ENCODE measurements at places on chromosomes 1 and 21.

GRCh38 chr1:157044326-157044725 lies 1.2 kb downstream of the ARHGEF11 start:
- no peak for DNase-seq

DNA sequence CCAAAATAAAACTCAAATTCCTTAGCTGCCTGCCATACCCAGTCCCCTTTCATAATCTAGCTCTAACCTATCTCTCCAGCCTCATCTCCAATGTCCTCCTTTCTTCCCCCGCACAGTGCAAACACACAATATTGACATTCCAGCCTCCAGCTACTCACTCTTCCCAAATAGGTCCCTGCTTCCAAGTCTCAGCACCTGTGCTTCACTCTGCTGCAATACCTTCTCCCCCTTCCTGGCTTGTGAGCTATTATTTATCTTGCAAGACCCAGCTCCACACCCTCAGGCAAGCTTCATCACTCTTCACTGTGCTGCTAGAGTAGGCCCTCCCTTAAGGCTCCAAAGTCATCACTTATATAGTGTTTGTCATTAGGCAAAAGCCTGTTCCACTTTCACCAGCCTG lies 9.7 kb downstream of the PLPP3 start:
- DNase-seq = no peak

GRCh38 chr1:9010781-9011323 lies 15.4 kb downstream of the SLC2A7 start:
- DNase-seq = no peak

- no peak for DNase-seq
Measured at GRCh38 chr1:43976045-43976444, 1.3 kb downstream of the ATP6V0B start.

DNA sequence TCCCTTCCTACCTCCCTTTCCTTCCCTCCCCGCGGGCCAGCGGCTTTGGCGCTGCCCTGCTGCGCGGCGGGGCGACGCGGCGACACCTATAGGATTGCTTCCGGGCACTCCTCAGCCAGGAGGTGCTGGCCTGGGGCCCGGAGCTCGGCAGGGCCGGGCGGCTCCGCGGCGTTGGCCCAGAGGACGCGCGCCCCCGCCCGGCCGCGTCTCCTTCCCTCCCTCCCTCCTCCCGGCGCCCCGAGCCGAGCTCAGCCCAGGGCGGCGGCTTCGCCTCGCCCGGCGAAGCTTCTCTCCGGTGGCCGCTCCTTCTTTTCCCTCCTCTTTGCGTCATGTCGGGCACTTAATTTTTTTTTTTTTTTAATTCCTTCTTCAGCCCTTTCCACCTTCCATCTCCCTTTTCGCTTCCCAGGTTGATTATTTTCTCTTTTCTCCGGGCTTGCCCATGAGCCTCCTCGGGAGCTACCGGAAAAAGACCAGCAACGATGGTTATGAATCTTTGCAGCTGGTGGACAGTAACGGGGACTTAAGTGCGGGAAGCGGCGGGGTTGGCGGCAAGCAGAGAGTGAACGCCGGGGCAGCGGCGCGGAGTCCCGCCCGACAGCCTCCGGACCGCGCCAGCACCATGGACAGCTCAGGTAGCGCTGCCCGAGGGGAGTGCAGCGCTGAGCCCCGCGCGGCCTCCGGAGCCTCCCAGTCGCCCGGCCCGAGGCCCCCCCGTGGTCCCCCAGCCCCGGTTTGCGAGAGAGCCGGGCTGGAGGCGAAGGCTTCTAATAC lies at the start of gene DNAJC6:
DNAJC6 (plus strand) TSS at position 240 of the 774 bp plus-strand sequence; CDS start at position 443, 203 bp downstream.
- DNase-seq = peak; percentile 30

GRCh38 chr1:70382682-70383081 lies 28.2 kb upstream of the ANKRD13C start:
- DNase-seq = no peak

GRCh38 chr1:36710951-36711350 lies 228.2 kb upstream of the CSF3R start:
- no peak for DNase-seq

- DNase-seq = no peak
Measured at GRCh38 chr1:161834967-161835550, 68.9 kb downstream of the ATF6 start.

GRCh38 chr1:70207492-70207891 lies 2.1 kb upstream of the LRRC40 start:
- DNase-seq = no peak

GRCh38 chr1:23116216-23116836 lies 52.3 kb downstream of the LUZP1 start:
- no peak for DNase-seq

DNA sequence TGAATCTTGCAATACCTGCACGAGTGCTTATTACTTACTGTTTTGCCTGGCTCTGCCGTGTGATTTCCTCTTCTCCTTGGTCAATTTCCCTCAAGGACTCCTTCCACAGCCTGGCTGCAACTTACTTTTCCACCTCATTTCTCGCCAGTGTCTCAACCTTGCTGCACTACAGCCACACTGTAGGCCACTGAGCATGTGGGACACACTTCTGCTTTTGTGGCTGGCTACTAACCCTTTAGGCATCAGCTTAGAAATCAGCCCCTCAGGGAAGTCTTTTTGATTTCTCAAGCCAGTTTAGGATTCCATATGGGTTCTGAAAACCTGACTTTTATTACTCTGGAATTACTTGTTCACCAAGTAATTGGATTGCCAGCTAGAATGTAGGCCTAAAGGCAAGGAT lies 5.2 kb upstream of the DMRTB1 start:
- DNase-seq = no peak

GRCh38 chr1:172278478-172278877 lies 142.0 kb upstream of the C1orf105 start:
- no peak for DNase-seq

GRCh38 chr1:245440922-245441321 lies 286.1 kb downstream of the KIF26B start:
- no peak for DNase-seq

GRCh38 chr1:156750711-156751450 lies 594 bp downstream of the HDGF start:
- no peak for DNase-seq

- no peak for DNase-seq
Measured at GRCh38 chr1:8133657-8134430, 107.7 kb upstream of the ERRFI1 start.

- DNase-seq = no peak
Measured at GRCh38 chr1:78275456-78275855, 215.3 kb upstream of the PTGFR start.

DNA sequence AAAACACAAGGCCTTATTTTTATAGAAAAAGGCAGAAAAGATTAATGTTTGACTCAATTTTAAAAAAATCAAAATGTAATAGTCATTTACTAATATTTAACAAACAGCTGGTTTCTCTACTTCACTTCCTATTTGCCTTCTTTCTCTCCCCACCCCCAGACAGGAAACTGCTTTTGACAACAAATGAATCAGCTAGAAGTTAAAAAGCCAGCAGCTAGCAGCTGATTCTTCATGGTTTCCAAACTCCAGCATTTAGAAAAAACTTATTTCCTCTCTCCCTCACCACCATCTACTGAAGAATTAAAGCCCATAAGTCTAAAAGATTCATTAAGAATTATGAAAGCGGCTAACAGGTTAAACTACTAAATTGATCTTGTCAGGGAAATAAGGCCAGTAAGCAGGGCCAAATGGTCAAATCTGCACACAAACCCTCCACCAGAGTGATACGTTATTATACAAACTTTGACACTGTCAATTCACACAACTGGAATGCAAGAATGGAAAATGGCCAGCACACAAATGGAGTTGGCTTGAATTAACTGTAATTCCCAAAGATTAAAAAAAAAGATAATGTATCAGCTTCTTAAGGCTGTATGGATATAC lies 4.0 kb downstream of the WDR26 start:
- no peak for DNase-seq

GRCh38 chr1:227766015-227766634 lies 30.9 kb downstream of the SNAP47 start:
- peak; percentile 35 for DNase-seq

DNA sequence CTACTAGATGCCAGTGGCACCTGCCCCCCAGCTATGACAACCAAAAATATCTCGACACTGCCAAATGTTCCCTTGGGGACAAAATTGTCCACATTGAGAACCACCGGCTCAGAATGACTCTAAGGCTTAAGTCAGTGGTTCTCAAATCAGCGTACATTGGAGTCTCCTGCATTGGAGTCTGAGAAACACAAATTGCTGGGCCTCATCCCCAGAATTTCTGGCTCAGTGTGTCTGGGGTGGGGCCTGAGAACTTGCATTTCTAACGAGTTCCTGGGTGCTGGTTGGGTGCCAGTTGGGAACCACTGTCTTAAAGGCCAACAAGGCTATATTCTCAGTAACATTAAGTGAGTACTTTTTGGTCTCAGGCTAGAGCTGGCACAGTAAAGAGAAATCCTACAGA lies 77.7 kb upstream of the GADD45A start:
- no peak for DNase-seq

GRCh38 chr1:151994956-151995355 lies 1.3 kb upstream of the S100A10 start:
- no peak for DNase-seq

- no peak for DNase-seq
Measured at GRCh38 chr1:243542739-243543415, 287.0 kb downstream of the SDCCAG8 start.

DNA sequence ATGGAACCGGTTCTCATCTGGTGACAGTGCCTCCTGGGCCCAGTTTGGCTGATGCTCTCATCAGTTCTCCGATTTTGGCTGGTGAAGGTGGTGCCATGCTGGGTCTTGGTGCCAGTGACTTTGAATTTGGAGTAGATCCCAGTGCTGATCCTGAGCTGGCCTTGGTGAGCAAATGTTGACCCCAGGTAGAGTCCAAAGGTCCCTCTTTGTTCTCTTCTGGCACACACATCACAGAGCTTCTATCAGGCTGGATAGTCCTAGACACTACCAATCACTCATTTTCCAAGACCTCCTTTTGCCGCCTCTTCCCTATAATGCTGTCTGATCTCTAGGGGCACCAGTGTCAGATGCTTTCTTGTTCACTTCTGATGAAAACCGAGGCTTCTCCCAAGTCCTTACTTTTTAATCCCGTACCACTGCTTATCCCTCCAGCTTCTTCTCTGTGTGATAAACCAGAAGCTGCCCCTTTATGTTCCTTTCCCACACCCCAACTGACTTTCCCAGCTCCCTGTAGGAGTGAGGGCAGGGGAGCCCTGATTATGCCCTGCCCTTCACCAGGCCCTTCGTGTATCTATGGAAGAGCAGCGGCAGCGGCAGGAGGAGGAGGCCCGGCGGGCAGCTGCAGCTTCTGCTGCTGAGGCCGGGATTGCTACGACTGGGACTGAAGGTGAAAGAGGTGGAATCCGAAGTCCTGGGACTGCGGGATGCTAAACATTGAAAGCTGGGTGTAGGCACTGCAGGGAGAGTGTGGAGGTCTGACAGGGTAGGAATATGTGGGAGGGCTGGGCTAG lies 11.1 kb downstream of the PSMD4 start:
- no peak for DNase-seq

GRCh38 chr1:8987881-8988617 lies 38.2 kb downstream of the SLC2A7 start:
- DNase-seq = peak; percentile 64

GRCh38 chr1:225816643-225817538 lies 7.0 kb downstream of the EPHX1 start:
- DNase-seq = no peak

DNA sequence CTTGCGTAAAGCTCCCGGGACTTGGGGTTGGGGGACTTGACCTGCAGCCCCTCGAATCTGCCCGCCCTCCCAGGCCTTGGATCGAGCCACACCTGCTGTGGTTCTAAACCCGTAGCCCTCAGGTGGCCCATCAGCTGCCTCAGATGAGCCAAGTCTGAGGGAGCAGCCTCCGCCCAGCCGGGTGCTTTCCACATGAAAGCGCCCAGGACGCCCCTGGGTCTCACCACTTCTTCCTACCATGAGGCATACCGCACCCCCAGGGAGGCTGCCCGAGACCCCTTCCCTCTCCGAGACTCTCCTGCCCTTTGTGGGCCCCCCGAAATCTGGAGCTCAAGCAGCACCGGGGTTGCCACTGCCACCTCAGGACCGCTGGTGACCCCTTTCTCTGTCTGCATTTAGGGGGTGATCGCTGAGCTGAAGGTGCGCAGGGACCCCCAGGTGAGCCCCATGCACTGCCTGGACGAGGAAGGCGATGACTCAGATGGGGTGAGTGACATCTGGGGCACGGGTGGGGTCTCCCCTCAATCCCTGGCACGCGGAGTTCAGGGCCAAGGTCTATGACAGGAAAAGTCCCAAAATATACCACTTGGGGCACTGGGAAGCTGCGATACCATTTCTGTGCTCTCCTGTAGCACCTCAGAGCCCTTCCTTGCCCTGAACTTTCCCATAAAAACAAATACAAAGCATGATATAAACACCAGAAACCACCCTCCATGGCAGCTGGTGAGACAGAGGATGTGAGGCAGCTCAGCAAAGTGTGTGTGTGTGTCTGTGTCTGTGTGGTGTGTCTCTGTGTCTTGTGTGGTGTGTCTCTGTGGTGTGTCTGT lies 68.5 kb downstream of the SLC19A1 start:
- no peak for DNase-seq

- no peak for DNase-seq
Measured at GRCh38 chr1:172556461-172556860, 23.5 kb downstream of the SUCO start.

GRCh38 chr21:34181431-34182039 lies 108.2 kb downstream of the MRPS6 start:
- no peak for DNase-seq

DNA sequence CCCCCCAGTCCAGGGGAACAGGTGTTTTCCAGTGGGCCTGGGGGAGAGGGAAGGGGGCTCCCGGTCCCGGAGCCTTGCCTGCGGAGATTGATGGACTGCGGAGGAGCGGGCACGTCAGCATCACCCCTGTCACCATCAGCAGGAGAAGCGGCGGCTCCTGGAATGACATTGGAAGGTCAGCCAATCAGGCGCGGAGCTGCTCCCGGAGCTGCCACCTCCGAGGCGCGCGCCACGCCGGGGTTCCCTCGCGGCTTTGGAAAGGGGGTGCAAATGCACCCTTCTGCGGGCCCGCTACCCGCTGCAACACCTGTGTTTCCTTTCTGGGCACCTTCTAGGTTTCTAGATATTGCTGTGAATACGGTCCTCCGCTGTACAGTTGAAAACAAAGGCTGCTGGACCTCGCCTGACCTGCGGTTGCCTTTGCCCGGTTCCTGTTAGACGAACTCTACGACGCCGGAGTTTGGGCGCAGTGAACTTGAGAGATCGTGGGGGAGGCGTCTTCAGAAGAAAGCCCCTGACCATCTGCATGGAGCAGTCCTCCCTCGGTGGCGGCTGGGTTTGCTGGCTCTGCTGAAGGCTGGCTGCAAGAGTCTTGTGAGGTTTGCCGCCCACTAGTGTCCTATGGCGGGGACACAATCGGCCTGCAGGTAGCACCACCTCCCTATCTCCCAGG lies 5.3 kb downstream of the DSCAM start:
- DNase-seq = no peak

Measured in activated CD4-positive, alpha-beta T cell treated with anti-CD3 and anti-CD28 coated beads for 24 hours (primary cell).